ENCODE measurements at places on chromosomes 2 and 18.

- no peak for DNase-seq
Measured at GRCh38 chr2:207354462-207354861, 175.3 kb upstream of the CREB1 start.

DNA sequence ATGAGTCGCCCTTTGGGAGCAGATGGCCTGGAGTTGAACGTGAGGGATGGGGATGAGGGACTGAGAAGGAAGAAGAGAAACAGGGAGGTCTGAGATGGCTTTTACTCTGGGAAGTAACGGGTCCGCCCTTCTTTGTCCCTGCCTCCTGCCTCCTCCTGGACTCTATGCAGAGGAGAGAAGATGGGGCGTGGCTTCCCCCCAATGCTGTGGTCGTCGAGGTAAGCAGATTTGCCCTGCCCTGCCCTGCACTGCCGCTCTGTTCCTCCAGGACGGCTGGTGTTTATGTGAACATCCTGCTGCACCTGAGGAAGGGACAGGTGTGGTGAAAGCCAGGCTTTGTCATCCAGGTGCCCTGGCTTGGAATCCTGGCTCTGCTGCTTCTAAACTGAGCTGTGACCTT lies 13.5 kb upstream of the NTSR2 start:
- DNase-seq: no peak

DNA sequence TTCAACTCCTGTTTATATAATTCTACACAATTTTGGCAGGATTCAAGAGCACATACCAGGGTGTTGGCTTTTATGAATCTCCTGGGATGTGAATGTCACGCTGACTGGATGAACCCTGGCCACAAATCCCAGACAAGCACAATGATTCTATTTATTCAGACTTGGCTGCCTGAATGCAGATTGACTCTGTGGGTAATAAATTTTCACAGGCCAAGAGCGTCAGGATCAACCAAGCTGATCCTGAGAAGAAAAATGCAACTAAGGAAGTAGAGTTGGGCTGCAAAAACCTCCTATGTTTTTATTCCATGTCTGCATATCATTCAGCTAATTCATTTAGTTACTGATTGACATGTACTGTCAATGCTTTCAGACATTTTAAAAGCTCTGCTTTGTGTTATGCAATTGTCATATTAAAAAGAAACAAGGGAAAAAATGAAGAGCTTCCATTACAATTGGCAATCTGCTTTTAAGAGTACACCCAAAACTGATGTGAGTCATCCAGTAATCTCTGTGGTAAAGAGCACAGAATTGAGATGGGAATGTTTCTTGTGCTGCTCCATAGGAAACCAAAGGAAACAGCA lies 173.0 kb upstream of the REV1 start:
- DNase-seq: peak; percentile 38

GRCh38 chr18:59715445-59715844 lies 18.2 kb upstream of the CCBE1 start:
- DNase-seq: no peak

GRCh38 chr18:5893956-5894610 lies 1.2 kb downstream of the TMEM200C start:
- no peak for DNase-seq

DNA sequence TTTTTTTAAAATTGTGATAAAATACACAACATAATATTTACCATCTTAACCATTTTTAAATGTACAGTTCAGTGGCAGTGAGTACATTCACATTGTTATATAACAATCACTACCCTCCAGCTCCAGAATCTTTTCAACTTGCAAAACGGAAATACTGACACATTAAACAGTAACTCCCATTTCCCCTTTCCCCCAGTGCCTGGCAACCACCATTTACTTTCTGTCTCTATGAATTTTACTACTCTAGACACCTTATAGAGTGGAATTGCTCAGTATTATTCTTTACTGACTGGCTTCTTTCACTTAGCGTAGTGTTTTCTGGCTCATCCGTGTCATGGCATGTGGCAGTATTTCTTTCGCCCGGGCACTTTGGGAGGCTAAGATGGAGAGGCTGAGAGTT lies 32.6 kb downstream of the FASTKD2 start:
- DNase-seq: no peak

GRCh38 chr2:36409935-36410334 lies 54.4 kb downstream of the CRIM1 start:
- no peak for DNase-seq
